ENCODE measurements at places on chromosomes 5 and 9. TPM values are rescaled to one million over a fixed set of nuclear protein-coding genes. Genes with fewer than 3 reads are reported as not detected.

KIAA1958 gene
- 9.6 TPM for total RNA-seq

GRCh38 chr5:59460368-59461153 lies 433.0 kb downstream of the PDE4D start:
- DNase-seq = no peak

ASPN gene
- 2.0 TPM for total RNA-seq

DNA sequence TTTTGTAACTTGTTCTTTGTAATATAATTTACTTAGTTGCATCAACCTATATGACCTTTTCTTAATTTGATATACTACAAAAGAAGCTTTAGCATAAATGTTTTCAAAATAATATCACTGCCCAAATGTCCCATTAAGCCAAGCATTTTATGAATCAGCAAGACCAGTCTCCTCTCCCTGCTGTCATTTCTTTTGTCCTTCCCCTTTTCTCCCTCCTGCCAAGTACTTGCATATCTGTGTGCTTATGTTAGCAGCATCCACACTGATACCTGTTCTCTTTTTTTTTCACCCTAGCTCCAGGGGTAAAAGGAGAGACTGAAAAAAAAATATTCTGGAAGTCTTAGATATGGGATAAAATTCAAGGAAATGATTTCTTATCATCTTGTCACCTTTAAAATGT lies 69.7 kb downstream of the ZSWIM6 start:
- DNase-seq = no peak

GRCh38 chr9:134196911-134197310 lies 32.5 kb upstream of the RNU6ATAC start:
- peak; percentile 32 for DNase-seq

DNA sequence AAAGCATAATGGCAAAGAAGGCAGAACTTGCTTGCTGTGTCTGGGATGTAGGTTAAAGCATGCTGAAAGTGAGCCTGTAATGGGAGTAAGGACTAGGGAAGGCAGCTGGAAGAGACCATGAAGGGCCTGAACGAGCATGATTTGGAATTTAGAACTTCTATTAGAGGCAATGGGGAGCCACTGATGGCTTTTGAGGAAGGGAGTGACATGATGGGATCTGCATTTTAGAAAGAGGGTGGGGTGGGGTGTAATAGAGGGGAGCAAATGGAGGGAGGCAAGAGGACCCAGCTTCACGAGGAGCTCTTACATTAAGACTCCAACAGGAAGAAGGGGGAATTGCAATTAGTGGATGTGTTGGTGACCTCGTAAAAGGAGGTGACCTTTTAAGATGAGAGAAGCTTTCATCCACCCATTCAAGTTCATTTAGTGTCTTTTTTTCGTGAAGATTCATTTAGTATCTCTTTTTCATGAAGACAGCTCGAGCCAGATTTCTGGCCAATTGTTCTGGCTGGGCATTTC lies 13.6 kb upstream of the GABRP start:
- no peak for DNase-seq

GRCh38 chr9:115553060-115553773 lies 435.3 kb upstream of the TNC start:
- DNase-seq = no peak

PCDHB2 gene
- 1.8 TPM for total RNA-seq

LCN1 gene
- not detected for total RNA-seq

GRCh38 chr5:57097526-57097925 lies 76.3 kb upstream of the GPBP1 start:
- no peak for DNase-seq

DNA sequence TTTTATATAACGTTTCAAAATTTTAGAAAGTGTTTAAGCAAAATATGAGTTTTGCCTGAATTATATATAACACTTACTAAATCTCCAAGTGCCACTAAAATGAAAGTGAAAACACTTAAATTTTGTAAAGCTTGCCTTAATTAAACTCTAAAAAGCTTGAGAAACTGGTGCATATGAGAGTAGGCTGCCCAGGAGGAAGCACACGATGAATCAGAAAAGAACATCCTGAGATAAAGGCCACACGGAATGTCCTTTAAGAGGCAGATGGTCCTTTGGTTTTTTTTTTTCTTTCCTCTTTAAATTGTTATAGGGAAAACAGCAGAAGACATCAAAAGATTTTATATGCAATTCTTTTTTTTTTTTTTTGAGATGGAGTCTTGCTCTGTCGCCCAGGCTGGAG lies 60.3 kb downstream of the HABP4 start:
- no peak for DNase-seq

GRCh38 chr9:88814577-88814976 lies 176.7 kb upstream of the S1PR3 start:
- DNase-seq = no peak

- no peak for DNase-seq
Measured at GRCh38 chr5:149382517-149383220, 3.6 kb upstream of the IL17B start.

DNA sequence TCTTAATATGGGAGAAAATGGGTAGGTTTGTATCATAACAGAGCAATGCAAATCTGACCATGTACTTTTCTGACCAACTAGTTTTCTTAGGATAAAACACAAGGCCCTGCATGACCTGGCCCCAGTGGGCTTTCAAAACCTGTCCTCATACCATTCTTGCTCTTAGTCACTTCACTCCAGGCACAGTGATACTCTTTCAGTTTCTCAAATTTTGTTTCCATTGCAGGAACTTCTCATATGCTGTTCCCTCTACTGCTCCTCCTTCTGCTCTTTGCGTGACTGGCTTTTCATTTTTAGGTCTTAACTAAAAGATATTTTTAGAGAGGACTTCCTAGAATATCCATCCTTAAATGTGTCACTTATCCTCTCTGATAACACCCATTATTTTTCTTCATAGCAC lies 112.4 kb downstream of the INIP start:
- no peak for DNase-seq

- DNase-seq = peak; percentile 79
Measured at GRCh38 chr9:6645355-6646292, at the start of gene GLDC. TSS of gene GLDC (minus strand) at chr9:6645729. CDS start at chr9:6645499, 230 bp downstream.

GRCh38 chr9:132447346-132447745 lies 37.3 kb downstream of the CFAP77 start:
- no peak for DNase-seq

- DNase-seq = no peak
Measured at GRCh38 chr9:13331320-13331719, 51.8 kb upstream of the MPDZ start.

DNA sequence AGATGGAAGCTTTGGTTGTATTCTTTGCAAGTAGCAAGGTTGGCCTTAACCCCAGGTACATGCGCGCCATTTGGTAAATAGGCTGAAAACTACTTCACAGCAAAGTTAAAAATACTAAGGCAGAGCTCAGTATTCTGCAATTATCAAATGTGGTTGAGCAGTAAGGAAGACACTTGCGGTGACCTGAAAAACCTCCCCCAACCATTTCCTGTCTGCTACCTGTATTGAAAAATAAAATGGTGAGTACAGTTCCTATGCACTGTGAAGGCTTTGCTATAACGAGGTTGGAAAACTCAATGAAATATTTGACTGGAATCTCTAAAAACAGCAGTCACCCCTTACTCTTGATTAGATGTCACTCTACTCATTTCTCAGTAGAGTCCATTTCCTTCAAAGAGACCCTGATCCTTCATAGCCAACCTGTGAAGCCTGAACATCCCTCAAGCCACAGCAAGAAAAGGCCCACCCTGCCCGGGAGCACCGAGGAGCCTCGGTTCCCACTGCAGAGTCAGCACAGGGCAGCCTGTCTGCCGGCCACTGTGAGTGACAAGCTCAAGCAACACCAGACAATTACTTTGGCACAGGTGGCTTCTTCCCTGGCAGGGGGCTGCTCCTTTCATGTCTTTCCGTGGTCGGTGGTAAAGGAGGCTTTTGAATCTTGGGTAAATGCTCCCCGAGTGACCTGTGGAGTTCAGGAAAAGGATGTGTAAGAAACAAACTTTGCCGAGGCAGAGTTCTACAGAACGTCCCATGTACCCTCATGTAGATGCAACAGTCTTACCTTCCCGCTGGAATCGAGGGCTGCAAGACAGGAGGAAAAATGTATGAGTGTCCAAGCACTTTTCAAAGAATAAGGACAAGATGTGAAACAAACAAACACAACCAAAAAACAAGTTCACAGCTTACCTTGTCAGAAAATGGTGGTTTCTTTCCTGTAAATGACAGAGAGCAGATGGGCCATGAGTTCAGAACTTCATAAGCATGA lies 29.6 kb downstream of the C5orf58 start:
- DNase-seq = no peak

GABRP gene
- not detected for total RNA-seq

GRCh38 chr5:147693233-147693632 lies 89.3 kb downstream of the JAKMIP2 start:
- no peak for DNase-seq

DNA sequence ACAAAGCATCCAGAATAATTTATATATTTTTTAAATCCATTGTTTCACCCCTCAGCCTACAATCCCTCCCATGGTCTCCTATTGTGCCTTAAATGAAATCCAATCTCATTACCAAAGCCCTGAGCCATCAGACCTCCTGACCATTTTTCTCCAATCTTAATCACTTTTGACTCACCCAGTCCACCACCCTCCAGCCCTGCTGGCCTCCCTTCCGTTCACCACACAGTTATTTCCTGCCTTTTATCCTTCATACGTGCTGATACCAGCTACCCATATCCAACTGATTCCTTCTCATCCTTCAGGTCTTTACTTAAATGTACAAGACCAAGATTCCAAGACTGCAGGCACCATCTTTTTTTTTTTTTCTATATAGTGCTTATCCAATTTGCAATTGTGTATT lies 1026.7 kb upstream of the DMAC1 start:
- DNase-seq = no peak

DNA sequence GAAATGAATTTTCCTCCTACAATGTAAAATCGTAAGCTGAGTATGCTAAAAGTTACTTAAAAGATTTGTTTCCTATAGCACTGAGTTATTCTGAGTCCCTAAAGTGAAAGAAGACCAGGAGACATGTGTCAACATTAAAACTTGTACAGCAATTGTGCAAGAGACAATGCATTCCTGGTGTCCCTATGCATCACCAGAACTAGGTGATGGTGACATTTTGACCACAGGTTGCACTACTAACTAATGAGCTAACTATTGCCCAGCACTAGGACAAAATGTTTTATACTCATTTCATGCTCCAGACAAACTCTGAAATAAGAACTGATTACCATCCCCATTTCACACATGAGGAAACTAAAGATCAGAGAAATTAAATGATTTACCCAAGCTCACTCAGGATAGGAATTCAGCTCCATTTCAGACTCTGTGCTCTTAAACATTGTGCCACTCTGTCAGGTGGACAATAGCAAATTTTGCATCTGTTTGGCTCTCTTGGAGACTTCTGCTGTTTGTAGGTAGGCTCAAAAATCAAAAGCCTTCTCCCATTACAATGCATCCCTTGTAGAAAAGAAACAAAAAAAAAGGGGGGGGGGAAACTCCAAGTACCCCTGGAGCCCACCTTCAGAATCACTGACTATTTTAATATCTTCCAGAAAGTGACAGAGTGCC lies 269.2 kb downstream of the ACTL7B start:
- DNase-seq = no peak

HTR4 gene
- 0.79 TPM for total RNA-seq
